NCI-H1417 treated with DMSO at 0.1 percent for 48 hours (cell line): ENCODE measurements at places on chromosomes 3 and 15.

DNA sequence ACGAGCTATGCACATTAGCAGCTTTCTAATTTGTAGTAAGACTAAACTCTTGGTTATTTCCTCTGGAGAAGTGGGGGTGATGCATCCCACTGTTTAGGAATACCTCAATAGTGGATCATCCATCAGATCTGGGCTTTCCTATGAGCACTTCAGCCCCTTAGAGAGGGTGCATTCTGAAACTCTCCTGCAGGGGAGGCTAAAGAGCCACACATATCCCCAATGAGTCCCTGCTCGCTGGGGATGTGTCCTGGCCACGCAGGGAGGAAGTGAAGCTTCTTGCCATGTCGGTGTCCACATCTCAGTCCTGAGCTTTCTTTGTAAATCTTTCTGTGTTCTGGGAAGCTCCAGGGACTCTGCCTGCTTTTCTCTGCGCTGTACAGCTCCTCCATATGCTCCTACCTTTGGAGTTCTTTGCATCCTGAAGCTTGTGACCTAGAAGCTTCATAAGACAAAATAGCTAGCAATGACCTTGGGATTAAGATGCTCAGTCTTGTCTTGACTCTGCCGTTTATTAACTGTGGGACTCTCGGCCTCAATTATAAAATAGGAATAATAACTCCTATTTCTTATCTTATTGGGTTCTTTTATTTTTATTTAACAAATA is 28.3 kb upstream of the MASP1 start:
- no peak for DNase-seq

GRCh38 chr3:112092496-112093179 is 6.4 kb downstream of the C3orf52 start:
- no peak for DNase-seq

GRCh38 chr15:72751751-72752455 is 31.7 kb downstream of the ADPGK start:
- DNase-seq: no peak

DNA sequence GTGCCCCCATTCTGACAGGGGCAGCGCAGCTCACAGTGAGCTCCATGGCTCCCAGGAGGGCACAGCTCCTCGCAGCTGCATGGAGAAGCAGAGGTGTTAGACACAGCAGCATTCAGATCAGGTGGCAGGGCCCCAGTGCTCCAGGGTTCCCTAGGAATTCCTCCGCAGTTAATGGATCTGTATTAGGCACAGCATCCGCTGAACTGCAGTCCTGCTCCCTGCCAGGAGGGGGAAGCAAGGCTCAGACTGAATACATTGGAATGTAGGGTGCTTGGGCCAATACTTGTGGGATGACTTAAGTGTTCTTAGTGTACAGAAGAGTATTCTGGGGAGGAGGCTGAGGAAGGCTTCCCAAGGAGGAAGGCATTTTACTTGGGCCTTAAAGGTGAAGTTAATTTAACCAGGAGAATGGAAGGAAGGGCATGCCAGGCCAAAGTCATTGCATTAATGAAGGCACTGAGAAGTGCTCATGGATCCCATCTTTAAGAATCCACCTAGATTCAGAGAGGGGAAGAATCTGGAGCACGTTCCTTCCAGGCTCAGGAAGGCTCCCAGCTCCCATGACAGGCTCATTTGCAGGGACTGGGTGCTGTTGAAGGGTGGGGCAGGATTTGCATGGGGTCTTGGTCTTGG is 111.6 kb downstream of the RAB11A start:
- no peak for DNase-seq

DNA sequence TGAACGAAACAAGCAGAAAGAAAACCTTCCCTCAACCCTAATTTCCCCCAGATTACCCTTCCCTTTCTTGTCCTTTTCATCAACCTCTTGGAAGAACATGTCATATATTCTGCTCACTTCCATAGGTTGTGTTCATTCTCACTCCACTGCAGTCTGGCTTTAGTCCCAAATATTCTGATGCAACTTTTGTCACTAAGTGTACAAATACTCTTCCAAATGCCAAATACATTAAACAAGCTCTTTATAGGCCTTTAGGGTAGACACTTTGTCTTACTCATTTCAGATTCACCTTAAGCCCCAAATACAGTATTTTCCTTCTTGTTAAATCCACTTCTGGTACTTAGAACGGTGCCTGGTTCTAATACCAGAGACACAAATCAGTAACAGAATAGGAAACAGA is 406.5 kb upstream of the CDIN1 start:
- DNase-seq: no peak

GRCh38 chr3:182716114-182716688 is 77.1 kb upstream of the ATP11B start:
- DNase-seq: no peak

- DNase-seq: no peak
These were observed 2.4 kb upstream of the ELP6 start for GRCh38 chr3:47515864-47516319.

DNA sequence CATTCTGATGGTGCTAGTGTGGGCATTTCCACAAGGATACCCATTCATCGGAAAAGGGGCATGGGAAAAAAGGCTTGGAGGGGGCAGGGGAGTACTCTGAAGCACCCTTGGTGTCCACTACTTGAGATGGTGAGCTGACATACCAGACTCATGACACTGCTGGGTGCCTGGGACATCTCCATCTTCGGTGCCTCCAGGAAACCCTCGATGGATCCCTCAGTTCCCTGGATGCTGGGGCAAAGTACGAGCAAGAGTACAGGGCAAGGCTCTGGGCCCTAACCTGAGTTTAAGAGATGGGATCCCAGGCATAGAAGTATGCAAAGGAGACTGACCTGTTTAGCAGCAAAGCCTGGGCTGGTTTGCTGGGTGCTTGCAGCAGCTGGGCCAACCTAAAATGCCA is 5.2 kb upstream of the IP6K1 start:
- no peak for DNase-seq
